A673 (cell line): ENCODE measurements at places on chromosomes 16 and 17.
A peak's percentile ranks its signal among the peaks of the same experiment; 100 is the strongest.

DNA sequence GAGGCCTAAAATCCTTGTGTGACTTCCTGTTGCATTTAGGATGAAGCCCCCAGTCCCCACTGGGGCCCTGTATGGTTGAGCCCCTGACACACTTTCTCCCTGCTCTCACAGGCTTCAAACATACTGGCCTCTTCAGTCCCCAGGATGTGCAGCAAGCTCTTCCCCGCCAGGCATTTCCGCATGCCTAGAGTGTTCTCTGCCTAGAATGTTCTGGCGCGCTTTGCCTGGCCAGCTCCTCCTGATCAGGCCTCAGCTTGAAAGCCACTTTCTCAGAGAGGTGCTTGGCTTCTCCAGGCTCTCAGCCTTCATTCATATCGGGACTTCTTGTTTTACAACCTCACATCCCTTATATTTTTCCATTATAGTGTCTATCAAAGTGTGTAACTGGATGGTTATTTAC lies 123.7 kb downstream of the SPACA3 start:
- no peak for DNase-seq

DNA sequence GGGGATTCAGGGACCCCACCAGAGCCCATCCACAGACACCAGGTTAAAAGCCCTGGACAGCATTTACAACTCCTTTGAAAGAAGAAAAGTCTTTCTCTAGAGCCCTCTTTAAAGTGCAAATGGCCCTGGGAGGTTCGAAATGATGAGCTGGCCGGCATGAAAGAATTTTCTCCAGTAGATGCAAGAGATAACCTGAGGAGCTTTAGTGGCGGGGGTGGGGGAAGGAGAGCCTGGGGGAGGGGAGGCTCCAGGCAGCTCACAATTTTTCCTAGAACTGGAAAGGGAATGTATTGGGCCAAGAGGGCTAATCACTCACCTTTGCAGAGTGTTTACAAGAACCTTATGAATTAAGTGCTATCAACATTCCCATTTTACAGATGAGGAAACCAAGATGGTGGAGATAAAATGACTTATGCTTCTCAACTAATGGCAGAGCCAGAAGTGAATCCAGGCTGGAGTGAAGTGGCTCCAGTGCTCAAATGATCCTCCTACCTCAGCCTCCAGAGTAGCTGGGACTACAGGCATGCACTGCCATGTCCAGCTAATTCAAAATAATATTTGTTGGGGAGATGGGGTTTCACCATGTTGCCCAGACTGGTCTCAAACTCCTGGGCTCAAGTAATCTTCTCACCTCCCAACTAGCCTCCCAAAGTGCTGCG lies 4.2 kb upstream of the CDH1 start:
- no peak for DNase-seq

DNA sequence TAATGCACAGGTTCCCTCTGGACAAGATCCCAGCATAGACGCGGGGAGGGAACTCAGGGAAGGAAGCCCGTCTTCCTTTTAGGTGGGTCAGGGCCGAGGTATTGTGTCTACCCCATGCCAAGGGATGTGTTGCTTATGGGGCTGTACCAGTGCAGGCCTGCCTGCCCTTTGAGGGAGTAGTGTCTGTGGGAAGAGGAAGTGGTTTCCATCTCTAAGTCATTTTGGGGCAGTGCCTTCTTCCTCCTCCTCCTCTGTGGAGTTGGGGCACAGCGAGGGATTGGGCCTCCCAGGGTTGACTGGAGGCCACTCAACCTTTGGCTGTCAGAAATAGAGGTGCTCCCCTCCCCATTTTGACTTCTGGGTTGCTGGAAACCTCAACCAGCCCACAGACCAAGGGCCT lies 26.5 kb downstream of the GJD3 start:
- no peak for DNase-seq

- DNase-seq = peak; percentile 43
Observed at GRCh38 chr16:65010125-65010524, 111.7 kb downstream of the CDH11 start.

- DNase-seq = no peak
Observed at GRCh38 chr17:75756451-75757085, 8.4 kb downstream of the GALK1 start.
